Effector CD8-positive, alpha-beta T cell (primary cell): ENCODE measurements at places on chromosomes 1 and 21.

DNA sequence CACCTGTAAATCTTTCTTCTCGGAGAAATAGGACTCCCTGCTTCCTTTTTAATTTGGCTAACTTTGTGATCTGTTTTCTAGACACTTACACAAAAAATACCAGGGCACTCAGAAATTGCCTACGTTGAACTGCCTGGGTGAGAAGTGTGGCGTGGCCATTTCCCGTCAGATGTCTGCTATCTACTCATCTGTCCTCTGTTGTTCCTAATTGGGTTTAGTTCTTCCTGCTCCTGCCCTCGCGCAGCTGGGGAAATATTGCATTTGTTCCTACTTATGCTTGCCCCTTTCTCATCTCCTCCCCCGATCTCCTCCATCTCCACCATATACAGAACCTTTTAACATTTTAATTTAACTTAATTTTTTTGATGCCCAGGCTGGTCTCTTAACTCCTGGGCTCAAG is 55.1 kb downstream of the CD58 start:
- DNase-seq = no peak

DNA sequence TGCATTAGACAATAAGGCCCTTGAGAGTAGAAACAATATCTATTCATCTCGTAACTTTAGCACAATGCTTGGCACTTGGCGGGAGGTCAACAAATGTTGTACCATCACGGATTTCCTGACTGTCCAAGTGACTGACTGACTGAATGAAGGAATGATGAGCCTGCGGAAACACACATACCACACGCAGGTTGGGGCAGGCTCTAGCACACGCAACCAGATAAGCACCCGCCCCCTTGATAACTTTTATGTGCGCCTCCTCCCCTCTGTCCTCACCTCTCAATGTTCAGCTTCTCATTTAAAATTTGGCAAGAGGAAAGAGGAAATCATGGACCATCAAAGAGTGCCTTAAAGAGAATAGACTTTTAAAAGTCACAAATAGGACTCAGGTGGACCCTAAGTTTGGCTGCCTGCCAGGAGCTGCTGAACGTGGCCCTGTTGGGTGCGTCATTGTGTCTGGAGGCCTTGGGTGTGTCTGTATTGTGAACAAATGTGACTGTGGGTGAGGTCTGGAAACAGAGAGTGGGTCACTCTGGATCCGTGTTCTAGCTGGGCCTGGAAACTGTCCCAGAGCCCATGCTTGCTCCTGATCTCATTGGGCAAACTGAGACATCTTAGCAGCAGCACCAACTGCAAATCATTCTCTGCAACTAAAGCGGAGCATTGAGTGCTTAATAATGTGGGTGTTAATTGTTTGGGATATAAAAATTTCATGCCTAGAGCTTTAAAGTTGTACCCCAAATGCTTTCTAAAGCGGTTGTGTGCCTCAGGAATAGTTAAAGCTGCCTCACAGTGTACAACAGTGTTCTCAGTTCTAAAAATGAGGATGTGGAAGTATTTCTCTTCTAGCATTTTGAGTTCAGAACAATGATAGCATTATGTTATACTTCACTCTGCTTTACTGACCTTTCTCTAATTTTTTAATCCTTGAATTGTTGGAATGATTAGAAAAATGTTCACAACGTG is 47.6 kb upstream of the ABCG1 start:
- DNase-seq = no peak

GRCh38 chr1:35544976-35545375 is 12.2 kb downstream of the KIAA0319L start:
- DNase-seq = peak; percentile 23

DNA sequence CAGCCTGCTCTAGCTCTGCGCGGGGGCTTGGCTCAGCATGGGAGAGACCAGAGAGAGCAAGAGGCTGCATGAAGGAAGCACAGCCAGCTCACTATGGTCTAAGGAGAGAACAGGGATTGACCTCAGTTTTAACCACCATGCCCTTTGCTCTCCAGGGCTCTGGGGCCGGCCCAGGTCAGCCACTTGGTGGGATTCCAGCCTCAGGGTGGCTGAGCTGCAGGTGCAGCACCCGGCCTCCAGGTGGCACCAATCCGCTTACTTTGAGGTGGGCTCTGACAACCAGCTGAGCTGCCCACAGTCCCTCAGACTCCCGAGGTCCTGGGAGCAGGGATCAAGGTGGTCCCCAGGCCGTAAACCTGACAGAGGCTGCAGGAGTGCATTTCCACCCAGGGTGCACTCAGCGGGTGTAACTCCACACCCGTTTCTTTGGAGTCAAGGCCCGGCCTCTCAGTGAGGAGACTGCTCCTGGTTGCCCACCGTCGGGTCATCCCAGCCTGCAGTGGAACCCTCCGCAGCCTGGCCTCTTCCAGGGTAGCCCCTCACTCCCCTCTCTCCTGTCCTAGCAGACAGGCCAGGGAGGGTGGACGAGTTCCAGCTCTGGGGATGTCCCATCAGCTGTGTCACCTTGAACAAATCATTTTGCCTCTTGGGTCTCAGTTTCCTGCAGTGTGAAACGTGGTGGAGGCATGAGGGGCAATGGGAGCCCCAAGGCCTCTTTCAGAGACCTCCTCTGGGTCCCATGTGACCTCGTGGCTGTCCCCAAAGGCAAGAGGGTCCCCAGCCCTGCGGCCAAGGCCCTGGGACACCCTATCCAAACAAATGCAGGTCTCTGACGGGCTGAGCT is 607 bp upstream of the LGR6 start:
- DNase-seq = peak; percentile 30

GRCh38 chr1:22914633-22915217 is 57.9 kb downstream of the LACTBL1 start:
- no peak for DNase-seq

DNA sequence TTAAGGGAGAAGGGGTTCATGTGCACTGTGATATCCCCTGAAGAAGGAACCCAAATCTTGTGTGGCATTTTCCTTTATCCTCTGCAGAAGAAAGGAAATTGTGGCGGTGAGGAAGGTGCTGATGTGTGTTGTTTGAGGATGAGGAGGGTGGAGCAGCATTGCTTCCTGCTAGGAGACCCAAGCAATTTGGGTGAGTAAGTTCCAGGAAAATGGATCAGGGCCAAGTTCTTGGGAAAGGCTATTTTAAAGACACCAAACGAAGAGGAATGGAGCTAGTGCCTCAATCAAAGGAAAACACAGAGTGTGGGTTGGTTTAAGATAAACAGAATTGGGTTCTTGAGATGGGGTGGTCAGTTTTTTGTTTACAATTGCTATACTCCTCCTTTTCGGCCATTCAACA is 86.7 kb upstream of the MARK1 start:
- DNase-seq = no peak

DNA sequence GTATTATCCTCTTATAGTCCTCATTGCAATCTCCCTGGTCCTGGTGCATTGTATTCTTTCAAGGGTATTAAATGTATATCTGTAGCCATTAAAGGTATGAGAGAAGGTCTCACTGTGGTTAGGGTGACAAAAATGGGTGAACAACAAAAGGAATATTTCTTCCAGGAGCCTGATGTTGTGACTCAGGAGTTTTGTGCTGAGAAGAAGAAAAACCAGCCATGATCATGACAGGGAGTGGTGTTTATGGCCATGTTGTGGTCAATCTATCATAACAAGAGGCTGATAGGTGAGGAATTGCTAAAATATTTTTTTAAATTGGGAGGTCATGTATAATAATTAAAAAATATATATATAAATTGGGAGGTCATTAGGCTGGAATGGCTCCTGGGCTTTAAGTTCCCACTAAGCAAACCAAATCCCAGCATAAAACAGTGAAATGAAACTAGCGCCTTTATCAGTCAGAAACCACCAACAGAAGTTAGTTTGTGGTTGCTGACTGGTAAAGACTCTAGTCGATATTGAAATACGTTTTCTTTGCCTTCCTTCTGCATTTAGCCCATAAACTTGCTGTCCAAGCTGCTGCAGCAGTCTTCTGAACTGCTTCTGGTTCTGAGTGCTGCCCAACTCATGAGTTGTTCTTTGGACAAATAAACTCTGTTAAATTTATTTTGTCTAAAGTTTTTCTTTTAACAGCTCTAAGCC is 60.3 kb downstream of the TBX19 start:
- DNase-seq = no peak

- DNase-seq = no peak
Measured at GRCh38 chr1:104266612-104267011, 516.9 kb downstream of the AMY1C start.

GRCh38 chr1:224183591-224184312 is 712 bp downstream of the DEGS1 start:
- DNase-seq = peak; percentile 39

- no peak for DNase-seq
Measured at GRCh38 chr1:79353224-79353623, 346.7 kb upstream of the ADGRL4 start.

- DNase-seq = no peak
Measured at GRCh38 chr1:9251501-9251900, 16.9 kb downstream of the H6PD start.

DNA sequence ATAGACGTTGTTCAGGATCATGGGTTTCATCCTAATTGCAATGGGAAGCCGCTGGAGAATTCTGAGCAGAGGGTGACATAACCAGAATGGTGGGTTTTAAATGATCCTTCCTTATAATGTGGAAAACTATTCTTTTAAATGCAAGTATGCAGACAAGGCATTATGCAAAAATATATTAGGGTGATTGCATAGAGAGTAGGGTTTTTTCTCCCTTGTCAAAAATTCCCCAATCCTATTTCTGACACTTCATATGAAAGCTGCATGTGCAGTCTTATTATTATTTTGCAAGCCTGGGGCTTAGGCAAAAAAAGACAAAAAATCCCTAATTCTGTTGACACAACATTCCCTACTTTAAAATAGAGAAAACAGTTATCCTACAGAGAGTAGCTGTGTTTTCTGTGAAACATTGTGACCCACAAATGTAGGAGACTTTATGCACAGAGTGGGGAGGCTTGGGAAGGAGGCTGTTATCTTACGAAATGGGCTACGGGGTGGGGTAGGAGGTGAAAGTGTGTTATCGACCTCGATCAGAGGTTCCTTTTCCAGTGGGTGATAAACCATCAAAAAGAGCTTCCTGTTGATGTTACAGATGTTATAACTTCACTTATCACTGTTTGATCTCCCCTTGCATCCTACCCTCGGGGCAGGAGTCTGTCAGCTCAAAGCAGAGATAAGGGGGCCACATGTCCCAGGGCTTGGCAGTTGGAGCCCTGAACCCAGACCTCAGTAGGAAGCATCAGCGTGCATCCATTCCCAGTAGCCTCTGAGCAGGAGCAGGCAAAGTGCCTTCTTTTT is 27.2 kb downstream of the RHEX start:
- no peak for DNase-seq

DNA sequence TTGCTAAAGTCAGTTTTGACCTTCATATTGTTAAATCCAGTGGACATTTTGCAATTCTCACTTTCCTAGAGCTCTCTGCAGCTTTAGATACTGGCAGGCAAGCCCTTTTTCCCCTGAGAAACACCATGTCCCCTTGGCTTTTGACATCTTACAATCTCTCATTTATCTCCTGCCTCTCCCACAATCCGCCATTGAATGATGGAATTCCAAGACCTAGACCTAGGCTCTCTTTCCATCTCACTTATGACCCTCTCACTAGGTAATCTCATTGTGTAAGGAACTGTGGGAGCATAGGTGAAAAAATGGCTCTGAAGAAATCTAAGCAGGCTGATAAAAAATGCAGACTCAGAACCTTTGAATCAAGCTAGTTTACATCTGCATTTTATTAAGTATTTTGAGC is 2.0 kb downstream of the KYAT3 start:
- DNase-seq = no peak

DNA sequence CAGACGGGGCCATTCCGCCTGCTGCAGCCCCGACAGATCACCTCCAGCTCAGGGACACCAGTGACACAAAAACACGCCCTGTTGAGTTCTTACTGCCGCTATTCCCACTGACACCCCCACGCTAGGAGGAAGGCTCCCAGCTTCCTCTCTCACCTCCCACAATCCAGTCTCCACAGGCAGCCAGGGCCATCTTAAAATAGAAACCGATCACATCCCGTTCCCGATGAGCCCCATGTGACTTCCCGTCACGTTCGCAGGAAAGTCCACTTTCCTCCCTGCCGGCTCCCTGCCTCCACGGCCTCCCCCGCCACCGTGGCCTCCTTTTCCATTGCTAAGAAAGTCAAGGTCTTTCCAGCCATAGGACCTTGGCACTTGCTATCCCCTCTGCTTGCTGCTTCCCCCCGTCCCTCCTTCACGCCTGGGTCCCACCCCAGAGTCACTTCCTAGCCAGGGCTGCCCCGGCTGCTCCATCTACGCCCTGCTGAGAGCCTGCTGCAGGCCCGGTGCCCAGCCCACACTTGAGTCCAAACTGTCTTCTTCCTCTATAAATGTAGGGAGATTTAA is 24.0 kb upstream of the DDOST start:
- DNase-seq = no peak

- no peak for DNase-seq
Measured at GRCh38 chr1:22387919-22388580, 63.6 kb upstream of the ZBTB40 start.

DNA sequence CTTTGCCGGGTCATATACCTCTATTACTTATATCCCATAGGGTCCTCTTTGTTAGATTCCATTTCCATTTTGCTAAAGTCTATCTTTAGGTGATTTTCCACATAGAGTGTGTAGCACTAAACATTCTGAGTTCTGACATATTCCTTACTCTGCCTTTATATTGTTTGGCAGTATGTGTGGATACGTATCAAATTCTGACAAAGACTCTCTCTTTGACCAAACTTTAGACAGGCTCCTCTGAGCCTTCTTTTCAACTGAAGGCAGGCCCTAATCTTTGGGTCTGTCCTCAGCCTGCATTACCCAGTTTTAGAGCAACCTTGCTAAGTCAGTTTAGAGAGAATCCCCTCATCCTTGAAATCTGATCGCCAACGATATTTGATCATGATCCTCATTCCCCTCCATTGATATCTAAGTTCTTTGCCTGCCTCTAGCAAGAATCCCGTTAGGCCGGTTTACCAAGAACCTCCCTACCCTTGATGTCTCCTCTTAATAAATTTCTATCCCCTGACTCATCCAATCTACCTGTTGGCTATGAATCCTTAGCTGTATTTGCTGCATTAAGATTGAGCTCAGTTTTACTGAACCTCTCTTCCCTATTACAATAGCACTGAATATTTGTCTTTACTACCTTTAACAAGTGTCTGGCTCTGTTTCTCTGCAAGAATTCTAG is 10.4 kb upstream of the PPT1 start:
- no peak for DNase-seq

DNA sequence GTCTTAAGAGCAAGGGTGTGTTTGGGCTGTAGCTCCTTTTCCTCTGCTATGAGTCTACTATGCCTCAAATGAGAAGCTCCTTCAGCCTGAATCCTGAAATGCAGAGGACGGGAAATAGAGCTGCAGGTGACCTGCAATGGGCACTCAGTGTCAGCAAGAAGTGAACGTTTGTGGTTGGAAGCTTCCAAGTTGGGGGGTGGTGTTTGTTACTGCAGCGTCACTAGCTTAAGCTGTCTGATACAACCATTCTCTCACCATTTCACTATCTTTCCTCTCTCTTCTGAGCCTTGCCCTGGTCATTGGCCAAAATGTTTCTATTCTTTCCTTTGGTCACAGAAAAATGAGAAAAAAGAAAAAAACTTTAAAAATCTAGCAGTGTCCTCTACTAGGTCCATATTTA is 19.4 kb downstream of the TRIM67 start:
- no peak for DNase-seq

DNA sequence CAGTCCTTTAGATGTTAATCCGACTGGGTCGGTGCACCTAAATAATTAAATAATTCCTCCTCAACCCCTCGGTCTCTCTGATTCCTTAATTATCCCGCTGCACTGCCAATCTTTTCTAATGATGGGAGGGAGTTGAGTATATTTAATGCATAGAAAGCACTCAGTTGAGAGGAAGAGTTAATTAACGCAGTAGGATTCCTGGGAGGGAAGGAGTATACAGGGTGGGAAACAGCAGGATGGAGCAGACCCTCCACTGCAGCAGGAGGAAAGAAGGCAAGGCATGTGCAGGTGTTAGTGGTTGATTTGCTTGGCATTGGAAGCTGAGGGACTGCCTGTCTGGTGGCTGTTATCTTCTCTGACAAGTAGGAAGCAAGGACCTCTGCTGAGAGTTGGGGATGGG is 9.9 kb upstream of the REN start:
- no peak for DNase-seq
